ENCODE measurements at places on chromosomes 3 and 15.
A peak's percentile ranks its signal among the peaks of the same experiment; 100 is the strongest.

DNA sequence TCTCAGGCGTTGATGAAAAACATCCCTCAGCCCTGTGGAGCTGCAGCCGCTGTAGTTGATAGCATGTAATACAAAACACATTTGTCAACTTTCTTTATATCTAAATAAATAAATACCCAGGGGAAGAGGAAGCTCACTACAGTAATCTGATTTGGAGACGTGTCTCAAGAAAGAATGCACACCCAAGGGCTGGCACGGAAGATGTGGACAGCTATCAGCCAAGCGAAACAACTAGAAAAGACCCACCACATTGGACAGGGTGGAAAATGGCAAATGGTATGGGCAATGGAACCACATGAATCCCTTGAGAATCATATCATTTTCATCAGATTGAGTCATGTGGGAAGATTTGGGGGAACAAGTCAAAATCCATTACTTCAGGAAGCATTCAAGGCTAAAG is 43.1 kb upstream of the ALDH1A3 start:
- no peak for DNase-seq

DNA sequence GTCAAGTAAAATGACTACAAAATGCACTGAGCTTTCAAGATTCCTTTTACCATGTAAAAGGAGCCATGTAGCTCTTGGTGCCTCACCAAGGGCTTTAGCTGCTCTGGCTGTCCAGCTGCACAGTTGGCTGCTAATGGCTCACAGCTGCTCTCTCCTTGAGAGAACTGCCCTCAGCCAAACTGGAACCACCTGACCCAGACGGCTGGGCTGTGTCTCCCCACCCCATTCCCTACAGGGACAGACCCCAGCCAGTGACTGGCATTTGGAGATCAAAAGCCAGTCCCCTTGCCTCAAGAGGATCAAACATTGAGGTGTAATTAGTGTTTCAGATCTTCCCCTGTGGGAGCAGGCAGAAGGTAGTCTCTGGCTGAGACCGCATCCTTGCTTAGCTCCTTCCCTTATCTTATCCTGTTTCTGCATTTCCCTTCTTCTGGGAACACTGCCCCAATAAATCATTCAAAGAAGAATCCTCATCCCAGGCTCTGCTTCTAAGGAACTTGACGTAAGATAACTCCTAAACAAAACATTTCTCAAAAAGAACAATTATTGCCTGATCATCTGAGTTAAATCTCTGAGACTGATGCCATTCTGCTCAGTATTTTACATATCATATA is 28.6 kb upstream of the UBE2E2 start:
- no peak for DNase-seq

- DNase-seq = no peak
Measured at GRCh38 chr3:188527389-188527788, 373.4 kb downstream of the LPP start.

- no peak for DNase-seq
Measured at GRCh38 chr3:185552358-185552877, at the start of gene LIPH. Gene LIPH, minus strand, starts transcription at chr3:185552588. Its CDS starts 117 bp downstream, at chr3:185552471.

DNA sequence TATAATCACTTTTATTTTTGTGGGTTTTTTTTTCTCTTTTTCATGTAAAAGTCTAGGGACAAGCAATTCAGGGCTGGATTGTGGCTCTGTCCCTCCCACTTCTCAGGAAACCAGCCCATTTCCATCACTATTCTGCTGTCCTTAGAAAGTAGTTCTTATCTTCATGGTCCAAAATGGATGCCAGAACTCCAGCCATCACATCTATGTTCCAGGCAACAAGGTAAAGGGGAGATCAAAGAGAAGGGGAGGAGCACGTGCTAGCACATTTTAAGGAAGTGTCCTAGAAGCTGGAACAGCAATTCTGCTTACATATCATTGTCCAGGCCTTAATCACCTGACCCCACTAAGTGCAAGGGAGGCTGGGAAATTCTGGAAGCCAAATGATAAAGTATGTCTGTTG is 181.1 kb upstream of the C2CD4B start:
- no peak for DNase-seq

DNA sequence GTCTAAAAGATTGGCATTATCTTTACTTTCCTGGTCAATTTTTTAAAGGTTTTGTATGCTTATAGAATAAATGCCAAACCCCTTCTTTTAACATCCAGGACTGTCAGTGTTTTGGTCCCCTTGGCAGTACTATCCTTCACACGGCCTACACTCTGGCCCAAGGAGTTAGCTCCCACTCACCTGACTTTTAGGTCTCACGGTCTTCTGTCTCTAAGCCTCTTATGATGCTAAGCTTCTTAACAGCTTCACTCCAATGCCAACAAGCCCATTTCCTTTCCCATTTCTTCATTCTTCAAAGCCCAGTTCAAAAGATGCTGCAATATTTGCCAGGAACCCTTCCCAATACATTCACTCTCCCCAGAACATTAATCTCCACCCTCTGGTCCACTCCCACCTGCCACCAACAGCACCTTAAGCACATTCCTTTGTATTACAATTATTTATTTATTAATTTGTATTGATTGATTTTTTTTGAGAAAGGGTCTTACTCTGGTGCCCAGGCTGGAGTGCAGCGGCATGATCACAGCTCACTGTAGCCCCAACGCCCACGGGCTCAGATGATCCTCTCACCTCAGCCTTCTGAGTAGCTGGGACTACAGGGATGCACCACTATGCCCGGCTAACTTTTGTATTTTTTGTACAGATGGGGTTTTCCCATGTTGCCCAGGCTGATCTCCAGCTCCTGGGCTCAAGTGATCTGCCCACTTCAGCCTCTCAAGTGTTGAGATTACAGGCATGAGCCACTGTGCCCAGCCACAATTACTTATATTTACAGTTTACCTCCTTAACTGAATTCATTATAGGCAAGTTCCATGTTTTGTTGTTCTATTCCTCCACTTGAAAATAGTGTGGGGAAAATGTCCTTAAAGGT is 27.8 kb downstream of the IFT80 start:
- no peak for DNase-seq

- DNase-seq = no peak
Measured at GRCh38 chr15:77347197-77347596, 72.7 kb downstream of the PEAK1 start.

DNA sequence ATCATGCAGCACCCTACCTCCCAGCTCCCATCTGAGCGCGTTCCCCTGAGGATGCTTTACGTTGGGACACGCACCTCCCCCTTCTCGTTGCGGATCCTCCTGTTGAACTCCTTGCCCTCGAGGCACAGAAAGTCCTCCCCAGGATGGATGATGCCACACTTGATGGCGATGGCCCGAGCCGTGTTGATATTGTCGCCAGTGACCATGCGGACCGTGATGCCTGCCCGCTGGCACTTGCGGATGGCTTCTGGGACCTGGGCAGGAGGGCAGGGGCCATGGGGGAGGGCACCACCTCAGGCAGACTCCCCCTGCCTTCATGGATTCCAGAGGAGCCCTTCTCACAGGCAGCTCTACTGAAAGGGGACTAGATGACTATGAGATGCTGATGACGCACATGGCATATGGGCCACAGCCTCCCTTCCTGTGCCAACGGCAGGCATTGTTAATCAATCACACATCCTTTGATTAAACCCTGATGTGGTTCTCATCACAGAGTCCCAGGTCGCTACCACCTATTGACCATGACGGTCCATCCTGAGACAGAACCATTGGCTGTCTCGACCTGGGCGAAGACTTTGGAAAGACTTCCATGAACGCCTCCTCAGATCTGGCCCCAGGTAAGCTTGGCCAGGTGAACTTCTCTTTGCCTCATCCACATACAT is 29.5 kb upstream of the SEC13 start:
- DNase-seq = no peak

DNA sequence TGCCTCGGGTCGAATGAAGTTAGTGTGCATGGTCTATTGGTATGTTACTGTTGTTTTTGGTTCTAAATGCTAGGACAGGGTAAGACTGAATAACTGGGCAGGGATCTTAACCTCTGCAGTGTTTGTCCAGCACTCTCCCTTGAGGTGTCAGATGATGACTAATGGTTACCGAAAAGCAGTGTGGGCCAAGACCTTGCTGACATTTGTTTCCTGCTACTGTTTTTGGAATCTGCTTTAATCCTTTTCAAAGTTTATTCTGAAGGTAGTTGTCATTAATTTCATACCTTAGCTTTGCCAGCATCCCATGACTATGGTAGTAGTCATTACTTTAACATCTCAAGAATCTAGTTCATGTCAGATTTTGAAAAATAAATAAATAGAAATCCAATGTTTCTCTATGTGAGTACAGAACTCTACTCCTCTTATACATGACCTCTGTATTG is 117.0 kb downstream of the P3H2 start:
- no peak for DNase-seq

GRCh38 chr15:41806291-41807181 is 21.4 kb upstream of the JMJD7 start:
- DNase-seq = no peak

GRCh38 chr15:63852407-63852806 is 18.7 kb upstream of the HERC1 start:
- no peak for DNase-seq

DNA sequence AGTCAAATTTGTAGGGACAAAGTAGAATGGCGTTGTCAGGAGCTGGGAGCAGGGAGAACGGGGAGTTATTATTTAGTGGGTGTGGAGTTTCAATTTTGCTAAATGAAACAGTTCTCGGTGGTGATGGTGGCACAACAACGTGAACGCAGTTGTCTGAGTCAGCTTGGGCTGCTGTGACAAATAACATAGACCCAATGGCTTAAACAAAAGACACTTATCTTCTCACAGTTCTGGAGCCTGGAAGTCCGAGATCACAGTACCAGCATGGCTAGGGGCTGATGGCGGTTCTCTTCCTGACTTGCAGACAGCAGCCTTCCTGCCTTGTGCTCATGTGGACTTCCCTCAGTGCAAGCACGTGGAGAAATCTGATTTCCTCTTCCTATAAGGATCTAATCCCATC is 90.2 kb downstream of the CHSY1 start:
- no peak for DNase-seq

GRCh38 chr3:134922866-134923265 is 127.8 kb downstream of the EPHB1 start:
- DNase-seq = no peak

- no peak for DNase-seq
Measured at GRCh38 chr3:82145742-82146141, 384.3 kb upstream of the GBE1 start.

- no peak for DNase-seq
Measured at GRCh38 chr15:100318880-100319279, 22.9 kb downstream of the ADAMTS17 start.

DNA sequence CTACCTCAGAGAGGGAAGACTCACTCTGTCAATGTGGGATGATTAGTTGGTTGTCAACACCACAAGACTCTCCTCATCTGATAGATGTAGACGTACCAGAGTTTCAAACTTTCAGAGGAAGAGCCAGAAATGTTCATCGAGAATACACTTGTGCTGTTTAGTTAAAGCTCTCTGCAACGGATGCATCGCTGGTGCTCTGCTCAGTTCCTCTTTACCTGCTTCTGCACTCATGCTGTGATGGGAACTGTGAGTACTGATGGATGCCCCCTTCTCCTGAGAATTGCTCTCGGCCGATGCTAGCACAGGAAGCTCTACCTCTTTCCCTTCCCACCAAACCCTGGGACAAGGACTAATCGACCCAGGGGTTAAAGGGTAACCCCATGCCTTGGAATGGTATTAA is 51.8 kb upstream of the CCDC54 start:
- no peak for DNase-seq

- no peak for DNase-seq
Measured at GRCh38 chr3:138448631-138449030, 14.2 kb downstream of the ESYT3 start.

GRCh38 chr15:36251450-36251849 is 328.0 kb upstream of the CDIN1 start:
- DNase-seq = no peak

DNA sequence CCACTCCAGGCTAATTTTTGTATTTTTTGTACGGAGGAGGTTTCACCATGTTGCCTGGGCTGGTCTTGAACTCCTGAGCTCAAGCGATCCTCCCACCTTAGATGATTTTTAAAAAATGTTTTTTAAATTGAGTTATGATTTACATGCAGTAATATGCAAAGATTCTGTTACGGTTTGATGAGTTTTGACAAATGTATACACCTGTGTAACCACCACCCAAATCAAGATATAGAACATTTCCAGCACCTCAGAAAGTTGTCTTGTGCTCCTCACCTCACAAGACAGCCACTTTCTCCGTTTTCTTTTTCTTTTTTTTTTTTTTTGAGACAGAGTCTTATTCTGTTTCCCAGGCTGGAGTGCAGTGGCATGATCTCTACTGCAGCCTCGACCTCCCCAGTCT is 4.8 kb downstream of the SLC6A6 start:
- no peak for DNase-seq

- no peak for DNase-seq
Measured at GRCh38 chr3:185717627-185718402, 107.0 kb downstream of the IGF2BP2 start.

- DNase-seq = no peak
Measured at GRCh38 chr3:51999846-52000245, 4.2 kb upstream of the RPL29 start.

DNA sequence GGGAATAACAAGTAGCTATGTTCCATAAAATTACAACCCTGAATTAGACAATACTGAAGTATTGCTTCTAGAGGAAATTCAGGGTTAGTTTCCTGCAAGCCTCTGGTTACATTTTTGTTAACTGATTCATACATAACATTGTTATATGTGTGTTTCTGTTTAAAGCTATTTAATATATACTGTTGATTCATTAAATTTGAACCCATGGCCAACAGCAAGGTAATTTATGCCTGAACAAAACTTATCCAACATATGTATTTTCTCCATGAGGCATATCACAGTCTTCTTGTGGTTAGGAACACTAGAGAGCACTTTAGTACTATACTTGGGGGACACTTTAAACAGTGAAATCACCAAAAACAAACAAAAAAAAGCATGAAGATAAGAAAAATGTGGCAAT is 47.7 kb upstream of the PTX3 start:
- no peak for DNase-seq

DNA sequence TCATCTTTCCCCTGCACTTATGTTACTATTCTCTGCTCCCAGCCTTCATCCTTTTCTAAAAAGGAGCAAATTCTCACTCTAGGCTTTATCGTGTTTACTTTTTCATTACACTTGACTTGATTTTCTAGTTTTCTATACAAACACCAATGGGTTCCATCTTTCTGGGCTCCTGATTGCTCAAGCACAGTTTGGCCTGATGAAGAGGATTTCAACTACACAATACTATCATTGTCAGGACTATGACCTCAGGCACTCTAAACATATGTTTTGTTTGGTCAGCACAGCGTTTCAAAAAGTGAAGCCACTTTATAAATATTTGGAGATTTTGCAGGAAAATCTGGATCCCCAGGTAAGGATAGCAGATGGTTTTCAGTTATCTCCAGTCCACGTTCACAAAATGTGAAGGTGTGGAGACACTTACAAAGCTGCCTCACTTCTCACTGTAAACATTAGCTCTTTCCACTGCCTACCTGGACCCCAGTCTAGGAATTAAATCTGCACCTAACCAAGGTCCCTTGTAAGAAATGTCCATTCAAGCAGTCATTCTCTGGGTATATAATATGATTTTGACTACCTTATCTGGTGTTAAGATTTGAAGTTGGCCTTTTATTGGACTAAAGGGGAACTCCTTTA is 86.2 kb downstream of the TGFBR2 start:
- no peak for DNase-seq

- DNase-seq = peak; percentile 42
Measured at GRCh38 chr15:78808550-78808949, 2.7 kb downstream of the ADAMTS7 start.
